ENCODE measurements at places on chromosomes 2 and 18. TPM values are rescaled to one million over a fixed set of nuclear protein-coding genes. Genes with fewer than 3 reads are reported as not detected.

The FTCDNL1 gene
- 3.5 TPM for total RNA-seq

The CDH7 gene
- total RNA-seq = not detected

The DYSF gene
- total RNA-seq = 24.5 TPM

The LTBP1 gene
- total RNA-seq = 81.2 TPM

DNA sequence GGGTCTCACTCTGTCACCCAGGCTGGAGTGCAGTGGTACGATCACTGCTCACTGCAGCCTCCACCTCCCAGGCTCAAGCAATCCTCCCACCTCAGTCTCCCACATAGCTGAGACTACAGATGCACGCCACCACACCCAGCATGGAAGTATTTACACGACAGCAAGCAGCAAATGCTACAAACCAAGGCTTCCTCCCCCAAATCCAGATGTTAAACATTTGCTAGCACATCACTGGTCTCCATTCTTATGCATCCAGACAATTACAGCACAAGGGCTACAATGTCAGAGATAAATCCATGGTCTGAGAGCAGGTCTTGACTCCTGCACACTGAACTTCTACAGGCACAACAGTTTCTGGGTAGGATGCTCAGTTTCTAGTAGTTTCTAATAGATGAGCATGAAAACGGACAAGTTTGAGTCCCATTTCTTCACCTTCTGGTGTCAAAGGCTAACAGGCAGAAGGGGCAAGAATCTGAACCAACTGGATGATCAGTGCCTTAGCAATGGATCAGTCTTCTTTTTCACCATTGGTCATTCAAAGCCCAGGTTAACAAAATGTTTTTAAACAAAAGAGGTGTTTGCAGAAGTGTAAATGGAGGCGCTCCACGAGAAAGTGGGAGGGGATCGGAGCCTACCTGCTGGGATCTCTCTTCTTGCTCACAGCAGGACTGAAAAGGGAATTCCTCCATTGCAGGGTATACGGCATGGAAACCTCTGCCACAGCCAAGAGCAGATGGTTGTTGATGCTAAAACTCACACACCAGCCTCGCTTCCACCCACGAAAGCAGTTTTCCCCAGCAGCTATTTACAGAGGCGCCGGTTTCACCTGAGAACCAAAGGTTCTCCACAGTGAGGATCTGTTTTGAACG is 135.0 kb upstream of the ARL4C start:
- DNase-seq = no peak

DNA sequence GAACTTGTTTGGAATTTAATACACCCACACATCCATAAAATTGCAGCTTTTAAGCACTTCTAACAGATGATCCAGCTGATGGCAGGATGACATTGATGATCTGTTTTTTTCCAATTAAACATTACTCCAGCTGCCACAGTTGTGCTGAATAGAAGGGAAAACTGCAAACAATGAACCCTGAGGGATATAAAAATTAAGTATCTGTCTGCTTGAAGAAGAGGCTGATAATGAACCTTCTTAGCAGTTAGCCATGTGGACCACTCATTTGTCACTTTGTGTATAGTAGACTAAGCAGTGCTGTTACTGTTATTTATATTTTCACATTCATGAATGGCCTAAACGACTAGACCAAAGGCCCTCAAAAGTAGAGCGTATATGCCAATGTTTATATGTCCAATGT is 1201.0 kb upstream of the LRRTM1 start:
- peak; percentile 15 for DNase-seq

- DNase-seq = no peak
Observed at GRCh38 chr2:10186868-10187535, 64.5 kb downstream of the RRM2 start.

- no peak for DNase-seq
Observed at GRCh38 chr18:33051407-33051806, 278.6 kb upstream of the KLHL14 start.

GRCh38 chr2:15050483-15050882 is 418.0 kb downstream of the LRATD1 start:
- DNase-seq = no peak

GRCh38 chr18:53426666-53427184 is 797.7 kb downstream of the MBD2 start:
- DNase-seq = no peak

- no peak for DNase-seq
Observed at GRCh38 chr2:68412127-68412819, 47.2 kb downstream of the PLEK start.
